ENCODE measurements at places on chromosomes 7 and 10.

GRCh38 chr7:90668992-90669391 is 72.9 kb downstream of the CDK14 start:
- DNase-seq = no peak

GRCh38 chr7:149232362-149232761 is 7.1 kb upstream of the ZNF212 start:
- no peak for DNase-seq

GRCh38 chr7:82501346-82501745 is 57.8 kb upstream of the CACNA2D1 start:
- DNase-seq = no peak

DNA sequence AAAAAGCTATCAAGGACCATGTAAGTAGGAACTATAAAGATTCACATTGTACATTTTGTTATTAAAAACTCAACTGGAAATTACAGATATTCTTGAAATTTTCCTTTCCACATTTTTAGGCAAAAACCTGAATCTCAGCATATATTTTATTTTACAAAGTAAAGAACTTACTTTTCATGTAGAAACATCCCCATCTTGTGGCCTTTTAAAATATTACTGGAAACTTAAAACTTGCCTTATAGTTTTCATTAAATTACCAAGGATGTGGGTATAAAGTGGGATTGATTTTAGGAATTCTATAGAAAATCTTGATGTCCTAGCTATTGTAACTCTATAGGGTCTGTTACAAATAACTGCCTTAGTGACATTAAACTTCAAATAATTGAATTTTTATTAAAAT is 10.6 kb downstream of the DBF4 start:
- DNase-seq = peak; percentile 42

GRCh38 chr7:89607792-89608191 is 546.5 kb upstream of the STEAP1 start:
- DNase-seq = no peak

- no peak for DNase-seq
Observed at GRCh38 chr7:119748991-119749390, 524.0 kb upstream of the KCND2 start.

- DNase-seq = no peak
Observed at GRCh38 chr10:92142949-92143348, 147.9 kb downstream of the CPEB3 start.

DNA sequence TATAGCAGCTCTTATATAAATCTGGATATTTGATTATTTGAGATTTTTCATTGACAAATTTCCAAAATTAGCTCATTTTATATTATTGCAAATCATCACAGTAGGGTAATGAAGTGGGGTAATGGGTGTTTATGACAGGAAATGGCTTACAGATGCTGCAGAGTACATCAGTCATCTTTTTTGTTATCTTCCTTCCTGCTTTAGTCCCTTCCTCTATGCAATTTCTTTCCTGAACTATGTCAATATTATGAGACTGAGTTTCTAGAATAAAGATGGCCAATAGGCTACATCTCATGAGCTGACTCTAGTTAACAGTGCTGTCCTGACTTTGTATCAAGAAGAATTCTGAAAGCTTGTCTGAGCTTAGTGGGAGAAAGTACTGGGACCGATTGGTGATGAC is 244.5 kb downstream of the XPNPEP1 start:
- no peak for DNase-seq

DNA sequence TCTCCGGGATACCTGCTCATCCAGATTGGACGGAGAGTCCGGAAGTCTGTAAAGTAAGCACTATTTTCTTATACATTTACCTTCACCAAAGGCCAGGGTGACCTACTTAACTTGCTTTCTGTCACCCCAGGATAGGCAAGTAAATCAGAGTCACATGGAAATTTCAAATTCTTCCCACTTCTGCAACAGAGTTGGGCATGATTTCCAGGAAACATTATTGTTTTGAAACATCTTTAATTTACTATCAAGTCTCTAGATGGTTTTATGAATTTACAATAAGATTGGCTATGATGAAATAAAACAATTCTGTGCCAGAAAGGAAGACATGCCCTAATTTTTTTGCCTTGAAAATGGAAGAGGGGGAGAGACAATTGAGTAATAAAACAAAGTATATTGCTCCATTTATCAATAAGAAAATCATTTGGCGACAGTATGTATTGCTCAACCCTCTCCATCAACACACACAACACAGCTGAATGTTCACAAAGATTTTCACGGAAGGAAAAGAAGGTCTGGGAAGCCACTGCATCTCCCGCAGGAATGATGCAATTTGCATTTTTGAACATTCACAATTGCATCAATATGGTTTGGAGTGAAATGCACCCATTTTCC is 702.8 kb downstream of the PARD3 start:
- no peak for DNase-seq

- peak; percentile 19 for DNase-seq
Observed at GRCh38 chr7:133253519-133253875, 619 bp downstream of the EXOC4 start.

DNA sequence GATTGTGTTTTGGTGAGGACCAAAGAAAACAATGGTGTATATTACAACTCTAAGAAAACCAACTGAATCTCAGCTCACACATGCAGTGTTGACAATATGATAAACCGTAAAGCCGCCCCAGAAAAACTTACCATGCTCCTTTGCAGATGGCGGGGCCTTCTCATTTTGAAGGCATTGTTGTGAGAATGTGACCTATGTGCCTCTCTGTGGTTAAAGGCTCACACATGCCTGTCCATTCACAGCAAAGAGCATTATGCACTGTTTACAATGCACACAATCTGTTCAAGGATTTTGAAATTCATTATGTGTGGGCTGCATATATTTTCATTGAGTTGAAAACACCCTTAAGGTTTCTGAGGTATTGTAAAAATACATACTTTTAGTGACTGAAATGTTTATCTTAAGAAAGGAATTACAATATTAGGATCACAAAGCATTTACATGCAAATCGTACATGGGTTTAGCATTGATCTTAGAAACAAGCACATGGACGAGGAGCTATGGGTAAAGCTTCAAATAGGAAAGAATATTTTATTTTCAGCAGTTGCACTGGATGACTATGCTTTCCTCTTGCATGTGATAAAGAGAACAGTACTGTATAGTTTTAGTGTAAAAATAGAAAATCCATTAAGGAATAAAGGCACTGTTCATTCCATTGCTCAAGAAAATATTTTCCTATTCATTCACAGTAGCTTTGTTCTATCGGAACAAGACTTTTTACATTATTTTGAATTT is 334.3 kb downstream of the ARL4A start:
- DNase-seq = no peak
